ENCODE measurements at places on chromosomes 13 and 19.
A peak's percentile ranks its signal among the peaks of the same experiment; 100 is the strongest.

- no peak for DNase-seq
These were observed 67.2 kb downstream of the HSPH1 start for GRCh38 chr13:31094331-31095015.

DNA sequence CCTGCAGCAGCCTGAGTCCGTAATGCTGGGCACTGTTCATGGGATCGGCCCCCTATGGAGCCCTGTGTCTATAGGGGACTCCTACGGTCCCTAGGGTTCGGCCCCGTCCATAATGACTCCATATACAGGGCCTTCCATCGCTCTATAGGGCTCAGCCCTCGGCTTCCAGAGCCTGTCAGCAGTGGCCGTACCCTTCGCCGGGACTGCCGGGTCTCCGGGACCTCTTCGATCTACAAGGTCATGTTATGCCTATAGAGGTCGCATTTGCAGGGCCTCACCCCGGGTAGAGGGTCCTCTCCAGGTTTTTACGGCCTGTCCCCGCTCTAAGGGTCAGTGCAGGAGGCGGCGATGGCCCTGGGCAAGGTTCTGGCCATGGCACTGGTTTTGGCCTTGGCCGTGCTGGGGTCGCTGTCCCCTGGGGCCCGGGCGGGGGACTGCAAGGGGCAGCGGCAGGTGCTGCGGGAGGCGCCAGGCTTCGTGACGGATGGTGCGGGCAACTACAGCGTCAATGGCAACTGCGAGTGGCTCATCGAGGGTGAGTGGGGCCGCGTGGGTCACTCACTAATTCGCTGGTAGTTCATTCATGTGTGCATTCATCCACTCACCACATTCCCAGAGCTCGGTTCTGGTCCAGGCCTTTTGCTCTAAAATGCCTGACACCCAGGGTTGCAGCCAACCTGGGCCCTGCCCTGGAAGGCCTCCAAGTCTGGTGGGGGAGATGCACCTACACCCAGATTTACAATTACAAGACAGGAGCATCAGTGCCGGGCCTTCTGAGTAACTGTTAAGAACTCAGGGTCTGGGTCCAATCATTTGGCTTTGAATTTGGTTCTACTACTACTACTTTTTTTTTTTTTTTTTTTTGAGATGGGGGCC is 699 bp downstream of the MEGF8 start:
- peak; percentile 61 for DNase-seq

- no peak for DNase-seq
These were observed 154.2 kb downstream of the TM9SF2 start for GRCh38 chr13:99655351-99656091.

DNA sequence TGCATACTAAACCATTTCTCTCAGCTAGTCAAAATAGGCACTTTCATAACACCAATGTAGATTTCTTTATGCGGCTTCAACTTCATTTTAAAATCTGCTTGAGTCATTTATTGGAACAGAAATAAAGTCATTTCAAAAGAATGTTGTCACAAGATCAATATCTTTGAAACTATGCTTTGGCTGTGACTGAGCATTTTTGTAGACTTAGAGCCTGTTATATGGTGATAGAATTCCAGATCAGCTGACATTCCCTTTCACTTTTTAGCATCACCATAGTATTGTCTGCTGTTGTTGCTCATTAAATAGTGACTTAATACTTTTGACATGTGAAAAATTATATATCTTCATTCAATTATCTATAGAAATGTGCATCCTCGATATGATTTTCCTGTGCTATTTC is 279.2 kb upstream of the PRR20A start:
- no peak for DNase-seq

GRCh38 chr13:87820241-87820640 is 149.1 kb downstream of the SLITRK5 start:
- no peak for DNase-seq

- DNase-seq = no peak
These were observed 27.0 kb upstream of the MIER2 start for GRCh38 chr19:371501-372168.

Data from right atrium auricular region (tissue), 2 donors.